NK-92 treated with Interleukin-12 subunit alpha and Interleukin-12 subunit beta, amount 100 ng/mL, for 24 hours (cell line): ENCODE measurements at places on chromosomes 2 and 18.

DNA sequence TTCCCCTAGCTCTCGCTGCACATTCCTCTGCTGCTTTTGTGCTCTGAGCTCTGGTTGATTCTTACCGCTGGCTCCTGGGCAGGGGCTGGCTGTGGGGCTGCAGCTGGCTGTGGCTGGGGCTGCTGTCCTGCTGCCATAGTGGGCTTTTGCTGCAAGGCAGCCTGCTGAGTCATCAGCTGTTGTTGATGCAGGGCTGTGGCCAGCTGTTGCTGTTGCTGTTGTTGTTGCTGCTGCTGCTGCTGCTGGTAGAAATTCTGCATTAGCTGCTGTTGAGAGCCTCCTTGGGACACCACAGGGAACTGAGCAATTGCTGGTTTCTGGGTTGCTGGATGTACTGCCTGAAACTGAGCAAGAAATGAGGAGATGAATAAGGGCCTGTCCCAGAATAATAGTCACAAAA, 77.2 kb upstream of the NFU1 start:
- DNase-seq, result peak; percentile 25

DNA sequence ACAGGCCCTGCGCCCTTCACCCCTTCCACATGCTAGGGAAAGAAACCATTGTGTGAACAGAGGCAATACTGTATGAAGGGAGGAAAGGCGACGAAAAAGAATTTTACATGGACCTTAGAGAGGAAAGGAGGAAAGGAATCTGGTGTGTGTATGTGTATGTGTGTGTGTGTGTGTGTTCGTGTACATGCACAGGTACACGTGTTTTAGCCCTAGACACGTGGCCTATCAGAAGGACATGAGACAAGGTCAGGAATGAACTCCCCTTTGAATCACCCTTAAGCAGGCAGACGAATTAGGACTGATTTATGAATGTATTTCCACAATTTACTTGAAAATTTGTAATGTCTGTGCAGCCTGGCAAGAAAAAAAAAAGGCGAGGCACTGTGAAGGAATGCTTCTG, 276.0 kb downstream of the ZNF516 start:
- DNase-seq, result no peak

GRCh38 chr2:133718688-133719201, 150.5 kb upstream of the NCKAP5 start:
- no peak for DNase-seq

GRCh38 chr2:11955314-11955713, 208.9 kb downstream of the LPIN1 start:
- DNase-seq, result no peak

DNA sequence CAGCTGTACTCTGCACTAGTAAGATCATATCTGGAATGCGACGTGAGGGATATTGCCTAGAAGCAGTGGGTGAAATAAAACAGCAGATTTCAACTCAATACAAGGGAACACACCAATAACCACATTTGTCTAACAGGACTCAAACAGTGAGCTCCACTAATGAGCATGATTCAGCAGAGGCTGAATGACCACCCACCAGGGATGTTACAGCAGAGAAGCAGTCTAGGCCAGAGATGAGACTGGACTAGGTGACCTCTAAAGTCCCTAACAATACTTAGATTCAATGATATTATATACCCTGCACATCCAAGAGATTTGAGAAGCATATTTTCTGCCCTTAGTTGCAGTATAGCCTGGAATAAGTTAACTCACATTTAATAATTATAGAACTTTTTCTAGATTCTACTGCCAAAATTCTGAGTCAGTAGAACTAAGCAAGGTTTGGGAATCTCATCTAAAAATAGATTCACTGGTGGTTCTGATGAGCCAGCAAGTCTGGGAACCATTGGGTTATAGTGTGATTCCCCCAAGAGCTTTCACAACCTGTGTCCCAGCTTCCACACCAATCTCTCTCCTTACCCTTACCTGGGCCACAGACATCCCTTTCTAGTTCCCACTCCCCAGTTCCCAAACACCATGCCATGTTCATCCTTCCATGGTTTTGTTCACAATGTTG, 6.3 kb downstream of the THOC1 start:
- DNase-seq, result no peak
